ENCODE measurements at places on chromosomes 12 and 14.
A peak's percentile ranks its signal among the peaks of the same experiment; 100 is the strongest.

DNA sequence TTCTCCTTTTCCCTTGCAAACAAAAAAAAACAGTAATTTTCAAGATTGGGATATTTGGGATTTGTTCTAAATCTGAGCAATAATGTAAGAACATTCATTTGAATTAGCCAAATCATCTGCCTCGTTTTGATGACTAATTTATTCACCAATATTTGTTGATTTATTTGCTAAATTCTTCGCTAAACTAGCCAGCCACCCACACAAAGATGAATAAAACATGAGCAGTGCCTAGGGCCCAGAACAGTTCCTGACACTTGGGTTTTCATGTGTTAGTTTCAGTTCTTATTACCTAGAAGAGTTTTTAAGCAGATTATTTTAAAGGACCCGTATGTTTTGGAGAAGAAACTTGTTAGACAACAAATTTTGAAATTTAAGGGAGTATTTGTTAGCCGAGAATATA lies 1.4 kb downstream of the ETNK1 start:
- DNase-seq = no peak

DNA sequence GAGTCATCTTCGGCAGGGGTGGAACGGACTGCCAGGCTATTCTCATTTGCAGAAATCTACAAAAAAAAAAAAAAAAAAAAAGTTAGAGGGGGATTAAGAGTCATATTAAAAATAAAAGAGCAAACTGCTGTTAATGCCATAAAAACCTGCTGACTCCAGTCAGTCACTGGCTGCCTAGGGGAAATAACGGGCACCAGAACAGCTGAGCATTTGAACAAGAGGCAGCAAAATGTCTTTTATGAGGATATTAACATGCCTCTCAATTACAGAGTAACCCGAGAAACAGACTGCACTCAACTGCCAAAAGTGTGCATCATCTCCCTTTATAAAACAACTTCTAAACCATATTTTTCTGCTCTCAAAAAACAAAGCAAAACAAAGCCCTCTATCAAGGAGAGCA lies 28.7 kb upstream of the CERS5 start:
- no peak for DNase-seq

DNA sequence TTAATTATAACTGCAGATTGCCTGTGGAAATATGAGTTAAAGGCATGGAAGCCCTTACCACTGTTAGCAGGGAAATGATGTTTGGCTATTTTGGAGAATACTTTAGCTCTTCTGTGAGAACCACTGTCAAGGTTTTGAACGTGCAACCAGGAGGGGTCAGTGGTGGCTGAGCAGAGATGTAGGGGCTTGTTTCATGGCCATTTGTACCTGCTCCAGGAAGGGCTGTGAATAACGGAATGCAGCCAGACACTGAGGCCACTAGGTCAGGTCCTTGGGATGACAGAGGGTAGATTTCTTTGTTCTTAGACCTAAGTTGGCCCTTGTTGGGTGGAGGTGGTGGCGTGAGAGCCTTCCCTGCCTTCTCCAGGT lies 8.3 kb downstream of the TRAF3 start:
- DNase-seq = no peak

DNA sequence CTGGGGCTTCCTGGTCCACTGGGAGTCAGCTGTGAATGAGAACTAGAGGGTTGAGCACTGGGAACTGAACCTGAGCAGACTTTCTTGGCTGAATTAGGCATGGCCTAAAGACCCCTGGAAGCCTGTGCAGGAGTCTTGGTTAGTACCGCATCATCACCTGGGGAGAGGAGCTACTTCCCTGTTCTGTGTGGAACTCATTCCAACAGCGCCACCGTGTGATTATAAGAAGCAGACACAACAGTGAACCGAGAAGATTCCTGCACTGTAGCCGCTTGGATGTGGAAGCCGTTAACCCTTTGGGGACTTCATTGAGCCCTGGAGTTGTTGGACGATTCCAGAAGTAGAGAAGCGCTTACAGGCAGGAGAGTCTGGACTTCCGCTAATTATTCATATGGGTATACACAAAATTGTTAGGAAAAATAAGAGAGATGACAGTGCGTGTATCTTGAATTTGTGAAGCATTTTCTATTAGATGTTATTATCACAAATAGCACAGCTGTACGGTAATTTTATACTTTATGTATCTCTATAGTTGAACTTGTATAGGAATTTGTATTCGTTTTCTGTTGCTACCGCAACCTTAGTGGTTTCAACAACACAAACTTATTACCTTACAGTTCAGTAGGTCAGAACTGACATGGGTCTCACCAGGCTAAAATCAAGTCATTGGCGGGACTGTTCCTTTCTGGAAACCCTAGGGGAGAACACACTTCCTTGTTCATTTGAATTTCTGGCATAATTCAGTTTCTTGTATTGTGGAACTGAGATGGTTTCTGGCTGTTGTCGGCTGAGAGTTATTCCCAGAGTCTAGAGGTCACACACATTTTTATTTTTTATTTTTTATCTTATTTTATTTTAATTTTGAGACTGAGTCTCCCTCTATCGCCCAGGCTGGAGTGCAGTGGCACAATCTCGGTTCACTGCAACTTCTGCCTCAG lies 100.7 kb downstream of the C2CD5 start:
- peak; percentile 70 for DNase-seq

- no peak for DNase-seq
Measured at GRCh38 chr12:71092290-71092689, 65.5 kb downstream of the TSPAN8 start.

DNA sequence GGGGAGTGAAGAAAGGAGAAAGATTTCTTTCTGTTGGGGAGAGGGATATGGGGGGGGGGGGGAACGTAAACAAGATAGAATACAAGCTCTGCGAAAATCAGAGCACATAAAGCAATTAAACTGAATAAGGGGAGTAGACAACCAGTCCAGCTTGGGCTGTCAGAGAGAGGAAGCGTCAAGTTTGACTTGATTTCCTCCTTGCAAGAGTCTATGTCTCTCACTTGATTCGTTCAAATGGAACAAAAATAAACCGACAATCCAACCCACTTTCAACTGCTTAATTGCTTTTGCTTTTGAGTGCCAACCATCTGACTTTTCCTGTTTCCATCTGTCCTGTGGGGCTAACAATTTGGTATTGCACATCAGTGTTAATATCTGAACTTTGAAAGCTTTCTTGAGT lies 942 bp downstream of the SYT1 start:
- DNase-seq = no peak

- no peak for DNase-seq
Measured at GRCh38 chr14:78130356-78130755, 39.8 kb upstream of the NRXN3 start.

DNA sequence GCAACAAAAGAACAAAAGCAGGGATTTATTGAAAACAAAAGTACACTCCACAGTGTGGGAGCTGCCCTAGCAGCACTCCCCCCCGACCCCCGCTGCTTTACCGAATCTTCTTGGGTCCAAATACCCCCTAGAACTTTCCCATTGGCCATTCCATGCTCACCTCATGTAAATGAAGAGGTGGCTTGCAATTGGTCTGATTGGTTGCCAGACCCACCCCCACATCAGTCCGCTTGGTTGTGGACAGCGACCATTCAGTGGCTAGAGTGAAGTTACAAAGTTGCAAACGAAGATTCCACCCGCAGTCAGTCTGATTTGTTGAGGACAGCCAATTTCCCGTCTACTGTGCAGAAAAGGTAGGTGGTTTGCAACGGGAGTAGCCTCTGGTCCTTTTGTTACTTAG lies 3.9 kb downstream of the STYX start:
- DNase-seq = no peak

DNA sequence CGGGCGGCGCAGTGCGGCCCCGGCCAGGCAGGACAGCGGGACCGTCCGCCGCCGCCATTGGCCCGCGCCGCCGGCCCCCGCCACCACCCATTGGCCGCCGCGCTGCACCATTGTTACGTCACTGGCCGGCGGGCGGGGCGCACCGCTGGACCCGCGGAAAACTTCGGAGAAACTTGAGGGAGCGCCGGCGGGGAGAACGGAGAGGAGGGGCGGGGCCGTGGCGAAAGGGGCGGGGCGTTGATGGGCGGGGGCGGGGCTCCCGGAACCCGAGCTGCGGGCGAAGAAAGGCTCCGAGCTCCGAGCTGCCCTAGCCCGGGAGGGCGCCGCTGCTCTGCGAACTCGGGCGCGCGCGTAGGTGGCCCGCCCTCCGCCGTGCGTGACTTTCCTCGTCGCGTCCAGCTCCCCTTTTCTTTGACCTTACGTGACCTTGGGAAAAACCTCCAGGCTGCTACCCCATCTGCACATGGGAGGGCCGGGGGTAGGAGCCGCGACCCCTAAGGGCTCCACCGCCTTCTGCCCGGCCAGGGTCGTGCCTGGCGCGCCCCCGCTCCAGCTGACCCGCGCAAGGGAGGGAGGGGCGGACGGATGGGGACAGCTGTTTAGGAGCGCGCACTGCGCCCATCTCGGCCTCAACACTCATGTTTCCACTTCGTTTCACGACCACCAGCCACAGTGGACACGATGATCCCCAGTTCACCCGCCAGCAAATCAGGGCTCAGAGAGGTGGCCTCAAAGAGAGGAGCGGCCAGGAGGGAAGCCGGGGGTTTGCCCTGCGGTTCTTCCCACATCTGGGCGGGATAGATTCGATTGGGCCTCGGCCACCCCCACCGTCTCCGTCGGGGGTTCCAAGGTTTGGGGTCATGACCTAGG lies at the start of gene ANKRD9:
ANKRD9 (minus strand) TSS at position 31 of the 870 bp plus-strand sequence. CDS start 1,887 bp downstream, outside the sequence.
- DNase-seq = peak; percentile 99

DNA sequence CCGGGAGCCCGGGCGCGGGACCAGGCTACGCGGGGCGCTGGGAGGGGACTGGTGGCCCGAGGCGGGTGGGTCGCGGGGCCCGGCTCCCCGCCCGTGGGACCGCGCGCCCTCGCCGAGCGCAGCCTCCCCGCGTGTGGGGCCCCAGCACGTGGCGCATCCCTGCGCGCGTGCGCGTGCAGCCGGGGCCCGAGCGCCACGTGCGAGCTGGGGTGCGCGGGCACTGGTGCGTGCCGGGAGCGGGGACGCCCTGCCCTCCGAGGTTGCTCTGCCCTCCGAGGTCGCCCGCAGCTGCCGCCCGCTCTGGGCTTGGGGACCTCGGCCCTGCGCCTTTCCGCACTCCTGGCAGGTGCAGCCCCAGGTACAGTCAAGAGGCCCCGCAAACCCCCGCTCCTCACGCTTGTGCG lies 365 bp upstream of the CCDC88C start:
- peak; percentile 46 for DNase-seq

DNA sequence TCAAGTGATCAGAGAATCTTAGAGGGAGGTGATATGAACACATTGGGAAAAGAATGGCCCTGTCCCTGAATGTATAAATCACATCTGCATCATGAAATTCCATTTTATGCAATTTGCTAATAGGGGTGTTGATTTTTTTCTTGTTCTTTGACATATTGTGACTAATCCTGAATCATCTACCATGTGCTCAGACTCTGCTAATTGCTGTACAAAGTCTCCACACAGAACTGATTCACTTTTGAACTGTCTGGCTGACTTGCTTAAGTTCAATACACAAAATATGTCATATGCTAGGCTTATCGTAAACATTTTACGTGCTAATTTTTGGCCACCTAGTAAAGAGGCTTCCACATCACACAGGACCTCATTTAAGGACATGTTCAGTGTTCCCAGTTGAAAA lies 2.6 kb downstream of the TMEM132D start:
- no peak for DNase-seq

- DNase-seq = no peak
Measured at GRCh38 chr12:53644133-53644532, 18.0 kb upstream of the ATF7 start.
